Stimulated activated CD8-positive, alpha-beta memory T cell treated with anti-CD3 and anti-CD28 coated beads, Interleukin-12 subunit alpha, Interleukin-12 subunit beta, amount 100 ng/mL, for 4 hours (primary cell): ENCODE measurements at places on chromosomes 2 and 18.

DNA sequence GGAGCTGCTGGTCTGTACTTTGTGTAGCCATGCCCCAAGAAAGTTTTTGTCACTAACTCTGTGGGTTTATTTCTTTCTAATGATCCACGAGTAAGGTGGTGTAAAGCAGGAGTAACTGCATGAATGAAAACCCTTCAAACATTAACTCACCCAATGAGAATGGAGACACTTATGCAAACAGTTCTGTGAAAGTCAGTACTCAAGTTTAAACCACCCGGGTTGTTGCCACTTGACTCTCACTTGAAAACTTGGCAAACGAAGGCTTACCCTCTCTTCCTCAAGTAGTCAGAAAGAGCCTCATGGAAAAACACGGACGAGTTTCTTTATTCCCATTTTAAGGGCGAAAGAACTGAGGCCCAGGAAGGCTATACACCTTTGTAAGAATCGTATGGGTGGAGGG is 117.5 kb downstream of the MMADHC start:
- no peak for DNase-seq

GRCh38 chr2:234945339-234945873 is 6.4 kb upstream of the SH3BP4 start:
- no peak for DNase-seq

GRCh38 chr2:1784986-1785617 is 40.8 kb upstream of the PXDN start:
- DNase-seq = no peak

GRCh38 chr2:174499371-174499770 is 12.5 kb upstream of the GPR155 start:
- no peak for DNase-seq

DNA sequence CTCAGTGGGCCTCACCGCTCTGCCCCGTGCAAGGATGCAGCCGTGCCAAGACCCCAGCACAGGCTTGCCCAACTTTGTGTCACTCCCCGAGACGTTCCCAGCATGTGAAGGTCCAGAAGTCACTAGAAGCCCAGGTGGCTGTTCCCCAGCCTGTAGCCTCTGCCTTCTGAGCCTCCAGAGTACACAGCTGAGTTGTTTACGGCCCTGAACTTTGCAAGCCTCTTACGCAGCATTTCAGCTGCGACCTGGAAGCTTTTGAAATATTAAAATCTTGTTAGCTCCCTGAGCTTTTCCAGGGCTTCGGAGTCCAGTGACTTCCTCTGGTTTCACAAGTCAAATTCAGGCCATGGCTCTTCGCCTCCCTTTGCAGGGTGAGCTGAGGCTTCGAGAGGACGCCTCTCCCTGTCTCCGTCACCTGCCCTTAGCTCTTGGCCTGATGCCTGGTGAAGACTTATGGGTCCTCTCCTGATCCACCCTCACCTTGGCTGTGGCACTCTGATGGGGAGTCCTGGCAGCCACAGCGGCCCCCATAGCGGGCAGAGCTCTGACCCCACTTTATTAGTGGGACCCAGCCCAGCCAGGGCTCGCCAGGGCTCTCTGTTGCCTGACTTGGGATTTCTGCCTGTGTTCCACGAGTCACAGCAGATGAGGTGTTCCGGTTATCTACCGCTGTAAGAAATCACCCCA is 76.5 kb upstream of the HPCAL1 start:
- DNase-seq = no peak

- DNase-seq = no peak
Observed at GRCh38 chr18:77073336-77074093, 59.1 kb downstream of the MBP start.

DNA sequence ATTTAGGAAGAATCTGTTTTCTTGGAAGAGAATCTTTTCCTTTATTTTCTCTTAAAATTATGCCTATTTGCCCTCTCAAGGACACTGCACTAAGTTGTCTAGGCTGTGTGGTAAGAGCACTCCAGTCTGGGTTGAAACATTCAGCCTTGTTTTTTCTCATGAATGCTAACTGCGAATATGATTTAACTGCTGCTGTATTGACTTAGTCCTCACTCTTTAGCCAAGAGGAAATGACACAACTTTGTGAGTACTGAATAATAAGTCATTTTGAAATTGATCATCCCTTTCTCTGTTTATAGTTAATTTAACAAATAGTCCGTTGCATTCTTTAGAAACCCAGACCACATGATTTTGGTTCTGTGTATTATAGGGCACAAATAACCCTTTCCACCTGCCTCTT is 4.5 kb upstream of the RND3 start:
- no peak for DNase-seq

DNA sequence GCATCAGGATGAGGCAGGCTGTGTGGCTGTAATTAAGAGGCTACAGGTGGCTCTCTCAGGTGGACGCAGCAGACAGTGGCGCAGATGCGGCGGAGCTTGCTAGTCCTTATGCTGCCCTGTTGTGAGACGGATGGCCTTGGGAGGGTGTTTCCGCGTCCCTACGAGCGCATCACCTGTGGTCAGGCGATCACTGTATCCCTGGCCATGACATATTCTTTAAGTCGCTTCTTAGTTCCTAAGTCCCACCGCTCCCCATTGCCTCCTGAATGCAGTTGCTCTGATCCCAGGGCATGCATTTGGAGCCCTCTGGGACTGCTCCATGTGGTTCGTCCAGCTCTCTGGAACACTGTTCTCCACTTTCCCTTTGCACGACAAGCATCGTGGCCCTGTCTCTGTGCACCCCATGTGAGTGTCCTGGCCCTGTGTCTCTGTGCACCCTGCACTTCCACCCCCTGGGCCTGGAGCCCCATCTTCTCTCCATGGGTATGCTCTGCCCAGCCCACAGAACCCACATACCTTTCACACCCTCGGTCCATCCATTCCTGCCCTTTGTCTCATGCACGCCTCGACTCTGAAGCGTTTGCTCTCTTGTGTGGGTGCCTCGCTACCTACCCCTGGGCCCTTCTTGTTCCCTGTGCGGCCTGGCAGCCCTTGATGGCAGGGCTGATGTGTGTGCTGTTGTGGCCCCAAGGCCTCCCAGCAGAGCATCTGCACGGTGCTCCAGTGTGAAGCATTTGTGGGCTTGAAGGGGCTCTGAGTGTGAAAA is 74.4 kb downstream of the SH3RF3 start:
- no peak for DNase-seq

- no peak for DNase-seq
Observed at GRCh38 chr2:52916981-52917380, 850.6 kb upstream of the CHAC2 start.

DNA sequence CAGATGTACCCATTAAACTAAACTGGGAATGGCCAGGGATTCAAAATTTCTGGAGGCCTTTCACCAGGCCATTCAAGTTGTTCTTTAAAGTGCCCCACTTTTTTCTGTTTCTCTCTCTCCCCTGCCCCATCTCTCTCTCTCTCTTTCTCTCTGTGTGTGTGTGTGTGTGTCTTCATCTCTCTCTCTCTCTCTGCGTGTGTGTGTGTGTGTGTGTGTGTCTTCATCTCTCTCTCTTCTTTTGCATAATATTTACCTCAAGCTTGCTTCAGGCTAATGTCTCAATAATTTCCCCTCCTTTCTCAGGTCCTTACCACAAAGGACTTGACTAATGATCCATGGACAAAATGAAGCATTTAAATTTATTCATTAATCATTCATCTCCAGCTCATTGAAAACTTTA is 164.2 kb upstream of the KLHL14 start:
- no peak for DNase-seq

- DNase-seq = no peak
Observed at GRCh38 chr2:120344976-120345581, 857 bp upstream of the INHBB start.

DNA sequence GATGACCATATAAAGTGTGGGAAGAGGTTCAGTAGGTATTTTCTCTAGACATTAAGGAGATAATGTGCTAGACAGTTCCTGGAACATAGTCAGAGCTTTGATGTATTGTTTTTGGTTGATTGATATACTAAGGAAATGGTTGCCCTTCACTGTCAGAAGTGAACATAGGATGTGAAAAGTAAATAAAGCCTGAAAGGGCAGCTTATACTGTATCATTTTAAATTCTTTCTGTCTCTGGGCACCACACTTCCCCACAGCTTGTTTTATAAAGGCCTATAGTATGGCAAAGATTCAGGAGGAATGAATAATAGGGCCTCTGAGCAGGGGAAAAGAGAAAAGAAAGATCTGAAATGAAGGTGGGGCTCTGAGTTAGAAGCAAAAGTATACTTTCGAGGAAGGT is 72.7 kb upstream of the ITPRID2 start:
- no peak for DNase-seq

DNA sequence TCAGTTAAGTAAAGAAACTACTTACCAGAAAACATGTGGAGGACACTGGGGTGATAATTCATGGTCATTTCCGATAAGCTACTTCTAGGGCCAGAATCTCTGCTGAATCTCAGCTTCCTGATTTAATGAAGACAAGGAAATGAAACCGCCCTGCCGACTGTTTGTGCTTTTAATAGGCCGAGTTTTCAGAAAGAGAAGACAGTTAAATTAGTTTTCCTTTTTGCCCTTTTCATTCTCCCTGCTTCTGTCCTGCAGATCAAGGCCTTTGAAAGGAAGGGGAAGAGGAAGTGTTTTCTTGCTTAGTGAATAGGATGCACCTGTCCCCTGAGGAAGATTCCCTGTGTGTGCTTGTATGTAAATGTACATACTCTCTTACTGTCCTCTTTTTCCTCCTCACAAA is 126.6 kb downstream of the SH3RF3 start:
- no peak for DNase-seq

GRCh38 chr2:137910641-137911040 is 53.6 kb upstream of the HNMT start:
- DNase-seq = no peak

- no peak for DNase-seq
Observed at GRCh38 chr2:134501476-134502091, 217.2 kb downstream of the TMEM163 start.

GRCh38 chr2:84879584-84880394 is 1.1 kb downstream of the TRABD2A start:
- DNase-seq = no peak

DNA sequence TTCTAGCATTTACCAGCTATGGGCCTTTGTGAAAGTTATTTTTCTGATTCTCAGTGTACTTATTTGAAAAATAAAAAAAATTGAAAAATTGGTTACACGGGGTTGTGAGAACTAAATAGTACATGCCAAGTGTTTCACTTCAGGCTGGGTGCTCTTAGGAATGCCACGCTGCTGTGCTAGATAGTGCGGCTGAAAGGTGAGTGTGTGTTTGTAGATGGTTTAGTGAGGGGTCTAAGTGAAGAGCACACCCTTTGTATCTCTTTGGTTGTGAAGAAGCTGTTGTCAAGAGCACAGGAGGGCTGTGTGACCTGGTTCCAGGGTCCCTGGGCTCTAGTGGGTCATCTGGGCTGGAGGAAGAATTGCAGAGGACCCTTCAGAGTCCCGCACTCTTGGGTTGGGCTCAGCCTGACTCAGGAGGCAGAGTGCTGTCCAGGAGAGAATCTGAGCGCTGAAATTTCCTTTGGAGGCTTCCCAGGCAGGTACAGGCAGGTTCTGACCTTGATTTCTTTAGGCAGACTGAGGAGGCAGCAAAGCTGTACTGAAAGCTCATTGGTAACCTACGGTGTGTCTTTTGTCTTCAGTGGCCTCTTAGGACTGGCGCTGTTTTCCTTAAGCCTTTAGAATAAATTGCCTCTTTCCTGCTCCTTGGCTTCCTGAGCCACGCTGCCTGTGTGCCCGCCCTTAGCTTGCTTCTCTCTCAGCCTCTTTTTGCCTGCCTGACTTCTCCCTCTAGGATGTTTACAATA is 44.4 kb downstream of the MAP4K4 start:
- DNase-seq = no peak

GRCh38 chr2:11871421-11871820 is 125.0 kb downstream of the LPIN1 start:
- DNase-seq = no peak

- no peak for DNase-seq
Observed at GRCh38 chr2:18749912-18750526, 160.7 kb upstream of the NT5C1B start.

DNA sequence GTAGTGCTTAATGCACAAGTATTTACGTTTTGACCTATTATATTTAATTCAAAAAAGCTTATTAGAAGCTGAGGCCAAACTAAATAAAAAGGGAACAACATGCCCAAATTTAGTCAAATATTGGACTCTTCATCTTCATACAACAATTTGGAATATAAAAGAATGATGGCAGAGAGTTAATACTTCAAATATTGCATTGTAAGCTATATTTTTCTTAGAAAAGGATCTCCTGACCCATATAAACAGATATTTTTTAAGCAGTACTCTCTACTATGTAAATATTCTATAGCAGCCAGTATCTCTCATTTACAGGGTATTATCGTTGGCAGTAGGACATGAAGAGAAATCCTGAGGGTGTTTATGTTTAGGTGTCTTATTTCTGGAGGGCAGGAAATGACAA is 531.2 kb downstream of the NYAP2 start:
- DNase-seq = no peak

- DNase-seq = no peak
Observed at GRCh38 chr2:68784188-68784587, 49.6 kb downstream of the ARHGAP25 start.

DNA sequence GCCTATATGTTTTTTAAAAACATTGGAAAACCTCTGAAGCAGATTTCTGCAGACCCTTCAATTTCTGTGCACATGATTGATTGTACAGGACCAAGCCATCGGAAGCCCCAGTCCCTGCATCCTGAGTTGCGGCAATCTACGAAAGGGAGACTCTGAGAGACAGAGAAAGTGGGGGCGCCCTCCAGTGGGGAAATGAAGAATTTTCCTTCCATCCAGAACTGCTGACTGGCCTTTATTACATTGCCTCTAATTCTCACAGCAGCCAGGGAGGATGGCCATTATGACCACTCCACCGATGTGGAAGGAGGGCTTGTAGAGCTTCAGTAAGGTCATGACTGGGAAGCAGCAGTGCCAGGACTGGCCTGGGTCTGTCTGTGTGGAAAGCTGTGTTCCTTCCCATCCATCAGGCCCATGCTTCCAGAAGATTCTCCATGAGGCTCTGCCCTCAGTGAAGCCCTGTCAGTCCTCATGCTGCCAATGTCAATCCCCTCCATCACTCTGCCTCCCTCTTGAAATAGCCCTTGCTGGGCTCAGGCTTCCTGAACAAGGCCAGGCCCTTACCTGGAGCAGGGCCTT is 20.0 kb upstream of the RESP18 start:
- DNase-seq = peak; percentile 18

- no peak for DNase-seq
Observed at GRCh38 chr18:79532313-79533007, 136.7 kb downstream of the NFATC1 start.

DNA sequence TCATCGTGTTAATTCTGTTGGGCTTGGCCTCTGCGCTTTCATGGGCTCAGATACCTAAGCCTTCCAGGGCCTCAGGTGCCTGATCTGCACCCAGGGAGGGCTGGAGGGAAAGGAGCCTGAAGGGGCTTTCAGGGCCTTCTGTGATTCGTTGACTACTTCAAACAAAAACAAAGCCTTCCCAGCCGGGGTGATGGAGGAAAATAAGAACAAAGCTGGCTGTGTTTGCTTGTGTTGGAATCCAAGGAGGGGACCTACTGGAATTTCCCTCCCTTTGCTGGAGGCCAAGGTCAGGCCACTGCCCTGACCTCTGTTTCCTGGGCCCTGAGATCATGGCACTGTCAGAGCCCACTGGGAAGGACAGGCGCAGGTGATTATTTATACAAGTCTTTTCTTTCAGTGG is 135.3 kb downstream of the KLHL29 start:
- DNase-seq = no peak

GRCh38 chr2:207283356-207283755 is 117.6 kb upstream of the KLF7 start:
- DNase-seq = no peak
